ENCODE measurements at places on chromosomes 2 and 18. TPM values are rescaled to one million over a fixed set of nuclear protein-coding genes. Genes with fewer than 3 reads are reported as not detected.

The WDPCP gene
- 5.5 TPM for total RNA-seq

The TSPYL6 gene
- not detected for total RNA-seq

The SLC8A1 gene
- 5.5 TPM for total RNA-seq

The MC2R gene
- not detected for total RNA-seq

The SKOR2 gene
- total RNA-seq: not detected

The SCG2 gene
- 0.07 TPM for total RNA-seq

The SFTPB gene
- not detected for total RNA-seq

The PDE1A gene
- not detected for total RNA-seq

The SERPINB7 gene
- total RNA-seq: not detected

The TRABD2A gene
- total RNA-seq: 67.9 TPM

The TEKT4 gene
- total RNA-seq: not detected

Measured in activated T-helper 2 cell treated with anti-CD3 and anti-CD28 coated beads, Interferon-gamma antibody, Interleukin-2, Interleukin-4, amounts not matched to agents 10 μg/mL and 5 μg/mL and 100 μg/mL, durations not matched to agents 14 hours and 24 hours and 36 hours (primary cell).